Brain microvascular endothelial cell (primary cell): ENCODE measurements at places on chromosomes 16 and 17.

DNA sequence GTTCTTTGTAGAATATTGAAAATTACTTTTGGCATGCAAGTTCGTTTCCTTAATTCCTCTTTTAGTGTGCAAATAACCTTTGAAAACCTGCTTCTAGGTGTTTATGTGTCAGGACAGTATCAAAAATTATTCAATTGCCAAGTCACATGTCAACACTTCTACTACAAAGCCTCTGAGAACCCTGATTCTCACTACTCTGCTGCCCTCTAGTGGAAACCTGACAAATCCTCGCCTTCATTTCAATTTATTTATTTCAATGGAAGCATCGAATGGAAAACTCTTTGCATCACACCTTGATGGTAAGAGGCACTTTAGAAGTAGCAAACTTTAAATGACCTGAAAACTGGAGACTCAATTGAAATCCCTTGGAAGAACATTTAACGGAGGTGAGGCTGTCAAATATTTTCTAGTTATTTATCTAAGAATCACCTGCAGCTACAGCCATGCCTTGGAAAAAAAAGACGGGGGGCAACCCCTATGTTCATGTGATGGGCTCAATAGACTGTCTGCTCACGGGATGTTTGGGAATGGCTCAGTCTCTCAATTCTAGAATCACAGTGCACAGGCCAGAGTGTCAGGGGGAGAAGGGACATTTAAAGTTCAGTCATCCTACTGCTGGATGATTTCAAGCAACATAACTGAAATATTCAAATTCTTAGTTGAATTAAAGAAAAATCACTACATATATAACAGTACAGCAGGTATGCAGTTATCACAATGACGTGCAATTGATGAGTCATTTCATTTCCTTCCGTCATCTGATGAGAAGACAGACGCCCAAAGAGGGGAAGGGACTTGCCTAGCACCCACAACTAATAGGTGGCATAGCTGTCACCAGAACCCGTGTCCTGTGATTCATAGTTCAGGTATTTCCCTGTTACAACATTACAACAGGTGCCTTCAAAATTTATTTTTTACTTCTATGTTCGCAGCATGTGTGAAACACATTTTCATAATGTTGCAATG is 563.9 kb downstream of the TOX3 start:
- DNase-seq = peak; percentile 51

DNA sequence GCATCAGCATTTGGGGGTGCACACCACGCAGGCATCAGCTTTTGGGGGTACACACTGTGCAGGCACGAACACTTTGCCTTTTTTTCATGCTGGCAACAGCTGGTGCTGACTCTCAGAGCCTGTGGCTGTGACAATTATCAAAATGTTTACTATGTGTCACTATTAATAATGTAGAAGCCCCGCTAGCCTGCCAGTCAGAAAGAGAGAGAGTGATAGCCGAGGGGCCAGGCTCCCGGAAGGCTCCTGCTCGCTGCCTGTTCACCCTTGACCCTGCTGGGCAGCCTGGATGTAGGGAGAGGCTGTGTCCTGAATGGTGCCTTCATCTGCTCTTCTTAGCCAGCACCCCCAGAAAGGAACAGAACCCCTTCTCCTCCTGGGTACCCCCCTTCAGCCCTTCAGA is 61.9 kb downstream of the SDK2 start:
- DNase-seq = no peak

GRCh38 chr16:72270531-72270930 is 98.6 kb upstream of the PMFBP1 start:
- no peak for DNase-seq

- DNase-seq = no peak
Measured at GRCh38 chr17:50469671-50470305, 1.1 kb upstream of the CHAD start.

DNA sequence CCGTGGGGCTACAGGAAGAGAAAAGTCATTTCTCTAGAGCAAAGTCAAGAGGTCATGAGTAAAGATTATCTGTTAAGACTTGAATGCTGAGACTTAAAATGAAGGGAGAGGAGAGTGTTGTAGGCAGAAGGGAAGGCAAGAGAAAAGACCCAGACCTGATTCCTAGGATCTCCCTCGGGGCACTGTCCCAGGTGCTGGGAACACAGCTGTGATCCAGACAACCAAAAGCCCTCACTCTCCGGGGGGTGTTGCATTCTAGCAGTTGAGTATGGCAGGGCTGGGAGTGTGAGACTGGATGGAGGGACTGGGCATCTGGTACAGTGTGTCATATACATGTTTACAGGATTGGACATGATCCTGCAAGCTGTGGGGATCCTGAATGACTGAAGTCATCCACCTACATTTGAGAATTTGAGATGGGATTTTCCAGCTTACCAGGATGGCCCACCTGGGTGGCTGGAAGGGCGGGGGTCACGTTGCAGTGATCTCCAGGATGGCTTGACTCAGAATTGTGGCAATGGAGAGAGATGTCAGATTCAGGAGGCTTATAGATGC is 29.1 kb downstream of the ARSG start:
- no peak for DNase-seq

GRCh38 chr17:32281011-32281451 is 15.4 kb downstream of the RHBDL3 start:
- no peak for DNase-seq

DNA sequence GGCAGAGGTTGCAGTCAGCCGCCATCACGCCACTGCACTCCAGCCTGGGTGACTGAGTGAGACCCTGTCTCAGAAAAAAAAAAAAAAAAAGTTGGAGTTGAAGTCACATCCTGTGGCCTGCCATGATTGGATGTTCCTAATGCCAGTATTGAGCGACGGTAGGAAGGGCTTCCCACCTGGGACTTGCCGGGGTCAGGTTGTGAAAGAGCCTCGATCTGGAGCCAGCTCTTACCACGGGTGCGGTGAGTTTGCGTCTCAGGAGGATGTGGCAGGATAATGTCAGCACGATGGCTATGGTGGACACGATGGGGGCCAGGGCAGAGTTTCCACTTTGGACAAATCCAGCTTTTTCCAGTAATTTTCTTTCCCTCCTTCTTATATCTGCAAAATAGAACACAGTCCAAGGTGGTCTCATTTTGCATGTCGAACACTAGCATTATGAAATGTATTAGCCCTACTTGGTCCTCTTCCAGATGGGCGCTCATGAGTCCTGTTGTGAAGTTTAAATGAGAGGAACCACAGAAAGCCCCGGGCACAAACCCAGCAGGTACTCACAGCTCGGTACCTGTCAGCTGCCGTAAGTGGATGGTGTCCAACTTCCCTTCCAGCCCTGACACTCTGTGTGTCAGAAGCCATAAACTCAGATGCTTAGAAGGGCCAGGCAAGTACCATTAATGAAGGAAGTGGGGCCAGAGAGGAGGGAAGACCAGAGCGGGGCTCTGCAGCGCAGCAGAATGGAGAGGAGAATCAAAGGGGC is 22.2 kb downstream of the ABCC12 start:
- DNase-seq = no peak

GRCh38 chr17:81719410-81720266 is 7.6 kb downstream of the SLC25A10 start:
- no peak for DNase-seq

- DNase-seq = no peak
Measured at GRCh38 chr16:21117567-21117966, 33.1 kb downstream of the DNAH3 start.

- DNase-seq = no peak
Measured at GRCh38 chr16:56134790-56135189, 56.5 kb upstream of the GNAO1 start.

- no peak for DNase-seq
Measured at GRCh38 chr16:46739934-46740333, 8.2 kb downstream of the MYLK3 start.

- no peak for DNase-seq
Measured at GRCh38 chr17:56159826-56160380, 6.6 kb downstream of the ANKFN1 start.

DNA sequence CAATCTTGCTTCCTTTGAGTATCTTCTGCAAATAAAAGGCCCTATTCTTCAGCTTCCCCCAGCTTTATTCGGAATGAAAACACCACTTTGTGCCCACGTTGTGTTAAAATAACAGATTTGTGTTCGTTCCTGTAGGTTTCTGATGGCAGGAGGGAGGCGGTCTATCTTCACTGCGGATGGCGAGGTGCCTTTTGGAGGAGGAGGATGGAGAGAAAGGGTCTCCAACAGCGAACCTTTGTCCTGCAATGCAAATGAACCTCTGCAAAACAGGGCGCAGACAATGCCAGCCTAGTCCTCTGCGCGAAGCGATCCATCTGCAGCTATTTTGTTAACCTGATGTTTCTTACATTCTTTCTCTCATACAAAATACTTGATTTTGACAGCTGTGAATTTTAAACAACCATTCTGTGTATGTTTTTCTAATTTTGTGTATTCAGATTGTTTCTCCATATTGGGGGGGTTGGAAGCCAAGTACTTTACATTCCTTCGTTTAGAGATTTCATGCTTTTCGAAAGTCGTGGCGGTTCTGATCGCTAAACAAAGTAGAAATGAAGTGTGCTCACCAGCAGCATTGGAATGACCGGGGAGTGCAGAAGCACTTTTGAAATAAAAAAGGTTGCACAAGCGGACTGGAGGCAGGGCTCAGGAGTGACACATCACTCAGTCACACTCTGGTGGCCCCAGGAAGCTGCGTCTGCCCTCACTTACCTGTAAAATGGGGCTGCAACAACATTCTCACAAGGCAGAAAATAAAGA is 279.0 kb upstream of the IRX5 start:
- DNase-seq = no peak

GRCh38 chr16:50585331-50585776 is 37.2 kb downstream of the NKD1 start:
- no peak for DNase-seq

DNA sequence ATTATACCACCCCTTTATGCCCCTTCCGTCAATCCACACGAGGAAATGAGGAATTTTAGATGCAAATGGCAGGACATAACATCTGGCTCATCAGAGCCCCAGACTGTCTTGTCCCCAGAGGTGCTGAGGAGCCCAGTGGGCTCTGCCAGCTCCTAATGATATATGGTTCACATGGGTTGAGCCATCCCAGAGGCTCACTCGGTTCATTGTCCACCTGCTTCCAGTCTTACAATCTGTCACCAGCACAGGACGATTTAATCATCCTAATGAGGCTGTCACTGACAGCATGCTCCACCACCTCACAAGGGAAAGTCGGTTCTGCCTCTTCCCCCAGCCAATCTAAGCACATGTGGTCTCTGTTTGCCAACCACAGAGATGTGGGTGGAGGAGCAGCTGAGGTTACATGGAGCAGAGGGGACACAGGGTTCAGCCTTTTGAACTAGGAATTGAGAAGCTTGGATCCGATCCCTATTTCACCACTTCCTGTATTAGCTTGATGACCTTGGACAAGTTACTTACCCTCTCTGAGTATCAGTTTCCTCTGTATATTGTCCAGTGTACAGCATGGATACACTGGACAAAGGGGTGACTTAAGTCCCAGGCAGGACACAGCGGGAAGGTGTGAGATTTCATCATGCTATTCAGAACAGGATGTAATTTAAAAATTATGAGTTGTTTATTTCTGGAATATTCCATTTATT is 27.0 kb upstream of the DHX8 start:
- no peak for DNase-seq

DNA sequence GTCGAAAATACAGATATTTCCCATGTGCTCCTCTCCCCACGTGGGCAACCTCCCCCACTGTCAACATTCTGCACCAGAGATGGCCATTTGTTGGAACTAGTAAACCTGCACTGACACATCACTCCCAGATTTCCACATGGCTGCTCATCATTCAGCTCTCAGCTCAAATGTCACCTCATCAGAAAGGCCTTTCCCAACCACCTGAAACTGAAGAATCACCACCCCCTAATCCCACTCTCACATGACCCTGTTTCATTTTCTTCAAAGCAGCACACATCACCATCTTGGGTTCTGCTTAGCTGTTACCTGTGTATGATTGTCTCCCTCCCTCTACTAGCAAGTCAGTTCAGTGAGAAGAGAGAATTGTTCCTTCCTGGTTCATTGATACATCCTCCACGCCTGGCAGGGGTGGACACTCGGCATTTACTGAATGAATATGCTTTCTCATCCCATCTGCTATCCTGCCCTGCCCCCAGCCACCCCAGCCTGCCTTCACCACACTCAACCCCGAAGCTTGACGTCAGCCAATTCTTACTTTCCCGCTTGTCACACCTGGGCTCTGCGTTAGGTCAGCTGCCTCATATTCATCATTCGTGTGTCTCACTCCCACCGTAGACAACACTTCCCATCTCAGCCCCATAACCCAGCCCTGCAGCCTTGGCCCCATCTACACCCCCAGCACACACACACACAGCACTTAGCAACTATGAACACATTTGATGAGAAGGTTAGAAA is 1.5 kb downstream of the C17orf114 start:
- DNase-seq = no peak

- DNase-seq = no peak
Measured at GRCh38 chr17:51017270-51017669, 103.4 kb downstream of the SPAG9 start.

DNA sequence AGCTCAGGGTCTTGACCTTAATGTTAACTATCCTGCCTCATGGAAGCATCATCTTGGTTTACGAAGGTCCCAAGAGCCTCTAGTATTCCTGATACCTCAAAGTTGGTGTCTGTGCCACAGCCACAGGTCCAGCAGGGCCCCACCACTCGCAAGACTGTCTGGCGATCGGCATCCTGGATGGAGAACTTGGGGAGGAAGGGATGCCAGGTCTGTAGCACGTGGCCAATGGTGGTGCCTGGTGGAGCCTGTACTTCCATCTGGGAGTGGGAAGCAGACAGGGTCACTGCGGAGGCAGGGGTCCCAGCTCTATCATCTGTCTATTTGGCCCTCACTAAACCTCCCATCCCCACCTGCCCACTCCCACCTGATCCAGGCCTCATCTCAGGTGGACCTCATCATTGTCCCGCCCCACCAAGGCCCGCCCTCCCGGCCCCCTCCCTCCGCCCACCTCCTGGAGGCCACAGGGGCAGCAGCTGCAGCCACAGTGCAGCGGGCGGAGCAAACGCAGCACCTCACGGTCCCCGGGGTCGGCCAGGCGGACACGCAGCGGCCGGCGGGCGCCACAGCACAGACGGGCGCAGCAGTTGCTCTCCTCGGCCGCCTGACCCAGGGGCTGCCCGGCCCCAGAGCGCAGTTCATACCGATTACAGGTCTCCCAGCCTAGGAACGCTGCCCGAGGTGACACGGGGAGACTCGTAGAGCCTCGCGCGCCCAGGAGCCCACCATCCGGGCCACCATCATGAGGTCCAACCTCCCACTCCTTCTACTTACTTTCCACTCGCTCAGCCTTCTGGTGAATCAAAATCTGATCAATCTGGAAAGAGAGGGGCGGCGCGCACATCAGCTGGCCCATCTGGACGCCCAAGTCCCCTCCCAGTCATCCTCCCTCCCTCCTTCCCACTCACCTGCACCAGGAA is 1.4 kb downstream of the PLSCR3 start:
- no peak for DNase-seq

GRCh38 chr17:75666959-75667790 is at the start of the genes RECQL5 and SAP30BP:
Gene RECQL5, minus strand, starts transcription at chr17:75667154. Its CDS starts 597 bp downstream, at chr17:75666557.
Gene SAP30BP, plus strand, starts transcription at chr17:75667338. Its CDS starts 35 bp downstream, at chr17:75667373.
- peak; percentile 98 for DNase-seq
